ENCODE measurements at places on chromosomes 6 and 20. TPM values are rescaled to one million over a fixed set of nuclear protein-coding genes. Genes with fewer than 3 reads are reported as not detected.

Gene PYGB
- total RNA-seq: 247 TPM

Gene PTCRA
- total RNA-seq: not detected

Gene BHLHE23
- total RNA-seq: not detected

Gene CTAGE9
- total RNA-seq: not detected

Gene POLH
- 14.2 TPM for total RNA-seq

Gene FAM209B
- total RNA-seq: not detected

Gene SH3BGRL2
- total RNA-seq: 127 TPM

Gene WFDC10B
- total RNA-seq: 0.73 TPM

Gene PGC
- total RNA-seq: not detected

Gene PHACTR3
- 3.4 TPM for total RNA-seq

Gene GPR6
- not detected for total RNA-seq

Gene LAMA2
- 29.4 TPM for total RNA-seq

Gene NOX3
- total RNA-seq: not detected

Gene PDYN
- total RNA-seq: not detected

Gene TRAPPC3L
- not detected for total RNA-seq

Gene TFAP2A
- total RNA-seq: 0.53 TPM

Gene DPPA5
- not detected for total RNA-seq

Gene THEMIS
- total RNA-seq: 2.0 TPM

Gene GLP1R
- total RNA-seq: 0.09 TPM

Gene VSTM2L
- 2.6 TPM for total RNA-seq

Gene F13A1
- 11.8 TPM for total RNA-seq

Gene PKHD1
- total RNA-seq: 0.22 TPM

Gene MICB
- total RNA-seq: 1.3 TPM

Gene SLC22A1
- total RNA-seq: 2.4 TPM

Gene MAP3K4
- total RNA-seq: 58.3 TPM

All from mucosa of descending colon (tissue), 3 donors.